ENCODE measurements at places on chromosomes 13 and 19.

- no peak for DNase-seq
Measured at GRCh38 chr13:99421758-99422585, 79.3 kb upstream of the TM9SF2 start.

DNA sequence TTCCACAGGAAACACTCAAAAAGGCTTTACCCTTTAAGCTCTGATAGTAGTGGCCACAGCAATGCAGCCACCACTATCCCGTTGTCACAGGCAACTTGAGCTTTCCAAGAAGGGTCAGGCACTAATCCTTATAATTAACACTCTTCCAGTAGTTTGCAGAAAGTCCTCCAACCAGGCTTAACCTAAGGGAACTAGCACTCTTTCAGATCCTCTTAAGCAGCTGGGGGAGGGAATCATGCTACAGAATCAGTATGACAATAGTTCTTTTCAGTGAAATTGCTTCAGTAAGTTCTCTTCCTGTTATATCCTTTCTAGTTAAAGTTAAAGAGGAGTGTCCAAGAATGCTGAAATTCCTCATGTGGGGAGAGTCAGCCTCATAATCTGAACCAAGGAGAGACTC, 82.2 kb downstream of the TNFSF11 start:
- no peak for DNase-seq

DNA sequence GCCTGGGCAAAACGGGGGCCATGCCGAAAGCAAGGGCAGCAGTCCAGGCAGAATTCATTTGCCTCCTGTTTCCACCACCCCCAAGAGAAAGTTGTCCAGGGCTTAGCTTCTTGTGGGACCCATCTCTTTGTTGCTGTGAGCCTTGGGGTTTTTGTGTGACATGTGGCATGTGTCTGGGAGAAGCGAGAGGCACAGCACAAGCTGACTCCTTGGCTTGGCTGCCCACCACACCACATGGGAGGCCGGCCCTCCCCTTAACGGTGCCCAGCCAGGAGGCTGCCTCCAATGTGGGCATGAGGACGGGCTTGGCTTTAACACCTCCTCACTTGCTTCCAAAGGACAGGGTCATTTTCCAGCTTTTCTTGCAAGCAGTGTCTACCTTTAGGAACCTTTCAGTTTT, 81.6 kb downstream of the ZNF536 start:
- no peak for DNase-seq

GRCh38 chr19:33456076-33456844, 65.3 kb downstream of the PEPD start:
- DNase-seq, result no peak

DNA sequence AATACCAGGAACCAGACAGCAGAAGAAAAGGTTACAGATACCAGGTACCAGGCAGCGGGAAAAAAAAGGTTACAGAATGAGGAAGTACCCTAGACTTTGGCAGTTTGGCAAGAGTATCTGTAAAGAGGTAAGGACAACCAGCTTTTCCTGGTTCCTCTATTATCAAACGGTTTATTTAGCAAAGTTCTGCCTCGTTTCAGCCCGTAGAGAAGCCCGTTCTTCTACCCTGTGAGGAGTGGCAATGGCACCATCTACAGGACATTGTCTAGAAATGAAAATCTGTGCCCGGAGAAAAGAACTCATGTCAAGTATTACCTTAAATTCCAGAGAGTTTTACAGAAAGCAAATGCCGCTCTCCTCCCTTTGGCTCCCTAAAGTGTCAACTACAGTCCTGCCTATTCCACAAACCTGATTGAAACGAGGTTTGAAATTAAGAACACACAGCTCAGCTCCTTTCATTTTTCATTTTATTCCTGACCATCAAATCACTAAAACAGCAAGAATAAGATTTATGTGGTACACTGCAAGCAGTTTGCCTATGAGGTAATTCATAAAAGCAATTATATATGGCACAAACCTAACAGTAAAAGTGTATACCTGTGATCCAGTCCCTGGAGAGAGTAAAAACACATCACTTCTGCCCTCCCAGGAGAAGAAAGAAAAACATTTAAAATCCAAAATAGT, 226.3 kb downstream of the SLC7A1 start:
- no peak for DNase-seq

DNA sequence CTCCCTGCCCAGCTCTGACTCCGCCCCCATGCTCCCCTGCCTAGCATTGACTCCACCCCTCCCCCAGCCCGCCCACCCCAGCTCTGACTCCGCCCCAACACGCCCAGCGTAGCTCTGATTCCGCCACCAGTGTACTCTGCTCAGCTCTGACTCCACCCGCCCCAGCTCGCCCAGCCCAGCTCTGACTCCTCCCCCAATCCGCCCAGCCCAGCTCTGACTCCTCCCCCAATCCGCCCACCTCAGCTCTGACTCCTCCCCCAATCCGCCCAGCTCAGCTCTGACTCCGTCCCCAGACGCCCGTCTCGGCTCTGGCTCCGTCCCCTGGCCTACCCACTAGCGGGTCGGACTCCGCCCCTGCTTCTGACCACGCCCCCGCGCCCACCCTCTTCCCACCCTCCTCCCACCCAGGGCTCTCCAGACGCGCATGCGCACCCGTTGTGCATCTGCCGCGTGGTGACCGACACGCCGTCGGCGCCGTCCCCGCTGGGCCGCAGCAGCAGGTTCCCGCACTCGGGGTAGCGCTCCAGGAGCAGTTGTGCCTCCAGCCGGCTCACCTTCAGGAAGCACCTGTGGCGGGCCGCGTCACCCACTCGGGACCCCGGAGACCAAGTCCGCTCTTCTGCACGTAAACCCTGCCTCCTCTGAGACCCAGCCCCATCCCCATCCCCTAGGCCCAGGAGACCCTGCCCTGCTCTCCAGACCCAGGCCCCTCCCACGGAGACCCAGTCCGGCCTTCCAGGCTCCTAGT, 10.2 kb downstream of the STAP2 start:
- DNase-seq, result peak; percentile 85

- peak; percentile 60 for DNase-seq
Measured at GRCh38 chr13:114099191-114099590, 33.2 kb downstream of the RASA3 start.

DNA sequence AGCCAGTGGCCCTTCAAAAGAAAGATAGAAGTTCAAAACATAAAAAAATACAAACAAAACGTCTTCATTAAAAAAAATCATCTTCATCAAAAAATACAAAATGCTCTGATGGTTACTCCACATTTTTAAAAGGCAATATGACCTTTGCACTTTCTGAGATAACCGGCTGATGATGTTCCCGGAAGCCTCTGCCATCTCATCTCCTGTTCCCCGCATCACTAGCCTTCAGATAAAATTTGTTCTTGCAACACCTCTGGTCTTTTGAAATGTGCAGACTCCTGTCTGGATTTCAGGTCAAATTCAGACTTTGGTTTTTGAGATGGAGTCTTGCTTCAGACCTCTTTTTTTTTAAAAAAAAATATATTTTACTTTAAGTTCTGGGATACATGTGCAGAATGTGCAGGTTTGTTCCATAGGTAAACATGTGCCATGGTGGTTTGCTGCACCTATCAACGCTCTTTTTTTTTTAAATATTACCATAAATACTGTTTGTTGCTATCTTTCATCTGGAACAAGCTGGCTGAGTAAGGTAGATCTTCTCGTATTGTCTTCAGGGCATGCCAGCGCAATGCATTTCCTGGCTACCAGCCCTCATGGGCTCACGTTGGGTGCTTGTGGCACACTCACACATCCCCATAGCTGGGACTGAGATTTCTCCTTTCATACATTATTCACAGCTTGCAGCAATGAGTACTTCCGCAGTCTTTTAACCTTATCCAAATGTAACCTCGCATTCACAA, 418.9 kb upstream of the ARGLU1 start:
- no peak for DNase-seq

- no peak for DNase-seq
Measured at GRCh38 chr13:63308549-63309165, 1893.0 kb upstream of the PCDH20 start.

DNA sequence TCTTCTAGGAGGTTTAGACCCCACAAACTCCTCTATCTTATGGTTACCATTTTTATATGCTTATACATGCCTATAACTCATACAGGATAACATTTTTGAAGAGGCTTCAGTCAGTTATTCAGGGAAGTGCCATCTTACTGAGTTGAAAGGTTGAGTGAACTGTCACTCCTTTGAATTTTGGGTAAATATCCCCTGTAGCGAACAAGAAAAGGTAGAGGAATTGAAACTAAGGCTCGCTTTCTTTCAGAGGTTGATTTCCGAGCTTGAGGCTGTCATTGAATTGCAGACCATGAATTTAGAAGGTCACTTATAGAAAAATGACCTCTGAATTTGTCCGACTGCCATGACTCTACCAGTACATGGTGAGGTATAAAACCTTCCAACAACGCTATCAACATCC, 35.1 kb downstream of the MICU2 start:
- no peak for DNase-seq

GRCh38 chr13:71018544-71018943, 848.5 kb downstream of the DACH1 start:
- DNase-seq, result no peak

GRCh38 chr19:45469945-45470761, 2.4 kb downstream of the FOSB start:
- DNase-seq, result peak; percentile 52

DNA sequence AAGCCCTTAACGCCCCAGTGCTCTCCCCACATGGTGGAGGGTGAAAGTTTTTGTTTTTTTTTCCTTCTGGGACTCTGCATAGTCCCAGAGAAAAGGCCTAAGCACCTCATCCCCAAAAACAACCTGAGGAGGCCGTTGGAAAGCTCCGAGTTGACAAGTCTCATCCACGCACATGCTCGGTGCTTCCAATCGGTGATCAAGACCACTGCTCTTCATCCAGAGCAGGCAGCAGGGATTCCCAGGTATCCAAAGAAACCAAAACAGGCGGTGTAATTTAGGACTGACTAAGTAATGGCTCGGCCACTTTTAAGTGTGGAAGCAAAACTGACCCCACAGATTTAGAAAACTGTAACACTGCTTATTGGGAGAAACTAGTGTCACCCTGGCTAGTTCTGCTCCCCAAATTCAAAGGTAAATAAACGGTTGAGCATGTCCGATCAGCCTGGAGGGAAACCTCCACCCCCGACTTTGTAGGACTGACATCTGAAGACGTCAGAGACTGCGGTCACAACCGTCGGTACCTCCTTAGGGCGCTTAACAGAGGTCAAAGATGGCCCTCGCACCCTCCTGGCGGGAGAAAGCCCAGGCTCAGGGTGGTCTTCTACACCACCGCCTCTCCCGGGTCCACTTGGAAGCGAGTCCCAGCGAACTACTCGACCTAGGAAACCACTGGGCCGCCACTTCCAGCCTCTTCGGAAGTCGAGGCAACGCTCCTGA, 997 bp upstream of the ZNF446 start:
- no peak for DNase-seq

- no peak for DNase-seq
Measured at GRCh38 chr13:44050450-44051063, 170.9 kb downstream of the LACC1 start.
